ENCODE measurements at places on chromosomes 2 and 18. TPM values are rescaled to one million over a fixed set of nuclear protein-coding genes. Genes with fewer than 3 reads are reported as not detected.

CFAP65 gene
- 0.06 TPM for polyA plus RNA-seq

ADAM23 gene
- 2.7 TPM for polyA plus RNA-seq

TEKT4 gene
- polyA plus RNA-seq = not detected

CTLA4 gene
- polyA plus RNA-seq = not detected

SALL3 gene
- polyA plus RNA-seq = 0.54 TPM

ACVR1 gene
- polyA plus RNA-seq = 20.1 TPM

SERPINB11 gene
- not detected for polyA plus RNA-seq

NR4A2 gene
- polyA plus RNA-seq = 5.8 TPM

ALPG gene
- polyA plus RNA-seq = 0.08 TPM

HTR2B gene
- 1.1 TPM for polyA plus RNA-seq

OSBPL6 gene
- polyA plus RNA-seq = 2.5 TPM

CDH2 gene
- 65.9 TPM for polyA plus RNA-seq

Measured in hepatocyte (in vitro differentiated cells).